NCI-H1092 (cell line): ENCODE measurements at places on chromosomes 7 and 10.

GRCh38 chr10:52187521-52188258, 126.4 kb upstream of the DKK1 start:
- DNase-seq, result no peak

- DNase-seq, result no peak
Observed at GRCh38 chr7:4794591-4795350, 19.3 kb downstream of the AP5Z1 start.

DNA sequence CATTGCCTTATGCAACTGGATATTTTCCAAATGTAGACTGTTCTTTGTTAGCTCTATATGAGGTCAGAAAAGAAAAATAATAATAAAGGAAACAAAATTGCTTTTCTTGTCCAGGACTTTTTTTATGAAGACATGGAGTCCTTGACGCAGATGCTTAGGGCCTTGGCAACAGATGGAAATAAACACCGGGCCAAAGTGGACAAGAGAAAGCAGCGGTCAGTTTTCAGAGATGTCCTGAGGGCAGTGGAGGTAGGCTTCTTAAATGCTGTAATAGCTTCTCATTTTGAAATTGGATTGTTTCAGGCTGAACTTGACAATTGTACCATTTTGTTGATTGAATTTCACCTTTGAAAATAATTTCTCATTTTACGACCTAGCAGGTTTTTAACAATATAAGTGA, 12.9 kb upstream of the LSMEM1 start:
- DNase-seq, result no peak

- DNase-seq, result no peak
Observed at GRCh38 chr7:90933041-90933440, 331.2 kb upstream of the FZD1 start.

DNA sequence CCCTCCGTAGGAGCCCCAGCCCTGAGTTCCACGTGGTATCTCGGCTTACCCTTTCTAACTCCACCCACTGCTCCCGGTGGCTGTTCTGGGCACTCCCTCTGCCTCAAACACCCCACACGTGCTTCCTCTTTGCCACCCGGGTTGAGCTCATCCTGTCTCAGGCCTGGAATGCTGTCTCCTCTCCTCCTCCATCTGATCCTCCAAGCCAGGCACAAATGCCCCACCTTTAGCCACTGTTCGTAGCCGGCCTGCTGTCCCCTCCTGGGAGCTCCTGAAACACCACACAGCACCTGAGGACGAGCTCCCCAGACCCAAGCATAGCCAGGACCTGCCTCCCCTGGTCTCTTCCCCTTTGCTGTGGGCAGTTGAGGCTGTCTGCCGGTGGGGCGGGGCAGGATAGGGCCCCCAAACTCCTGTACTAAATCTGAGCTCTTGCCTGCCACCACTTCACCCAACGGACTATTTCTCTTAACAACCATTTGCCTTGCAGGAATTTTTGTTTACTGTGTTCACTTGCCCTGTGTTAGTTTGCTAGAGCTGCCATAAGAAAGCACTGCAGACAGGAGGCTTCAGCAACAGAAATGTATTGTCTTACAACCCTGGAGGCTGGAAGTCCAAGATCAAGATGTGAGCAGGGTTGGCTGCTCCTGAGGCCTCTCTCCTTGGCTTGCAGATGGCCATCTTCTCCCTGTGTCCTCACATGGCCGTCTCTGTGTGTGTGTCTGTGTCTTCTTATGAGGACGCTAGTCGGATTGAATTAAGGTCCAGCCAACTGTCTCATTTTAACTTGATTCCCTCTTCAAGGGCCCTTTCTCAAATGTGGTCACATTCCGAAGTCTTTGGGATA, 58.3 kb upstream of the SHH start:
- DNase-seq, result no peak

DNA sequence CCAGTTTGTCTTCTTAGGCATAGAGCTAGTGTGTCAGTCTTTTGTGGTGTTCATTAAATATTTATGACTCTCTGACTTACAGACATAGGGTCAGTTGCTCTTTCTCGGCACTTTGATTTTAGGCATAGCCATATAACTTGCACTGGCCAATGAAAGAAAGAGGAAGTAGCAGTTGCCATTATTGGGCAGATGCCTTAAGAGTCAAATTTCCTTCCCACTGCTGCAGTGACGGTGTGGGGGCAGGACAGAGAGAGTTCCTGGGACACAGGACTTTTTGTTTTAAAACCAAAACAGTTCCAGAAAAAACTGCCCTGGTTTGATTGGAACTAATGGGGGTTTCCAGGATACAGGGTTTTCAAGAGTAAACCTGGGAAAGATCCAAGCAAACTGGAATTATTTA, 60.2 kb upstream of the PHF14 start:
- DNase-seq, result no peak

GRCh38 chr7:86814661-86815379, 171.1 kb downstream of the GRM3 start:
- DNase-seq, result peak; percentile 47

DNA sequence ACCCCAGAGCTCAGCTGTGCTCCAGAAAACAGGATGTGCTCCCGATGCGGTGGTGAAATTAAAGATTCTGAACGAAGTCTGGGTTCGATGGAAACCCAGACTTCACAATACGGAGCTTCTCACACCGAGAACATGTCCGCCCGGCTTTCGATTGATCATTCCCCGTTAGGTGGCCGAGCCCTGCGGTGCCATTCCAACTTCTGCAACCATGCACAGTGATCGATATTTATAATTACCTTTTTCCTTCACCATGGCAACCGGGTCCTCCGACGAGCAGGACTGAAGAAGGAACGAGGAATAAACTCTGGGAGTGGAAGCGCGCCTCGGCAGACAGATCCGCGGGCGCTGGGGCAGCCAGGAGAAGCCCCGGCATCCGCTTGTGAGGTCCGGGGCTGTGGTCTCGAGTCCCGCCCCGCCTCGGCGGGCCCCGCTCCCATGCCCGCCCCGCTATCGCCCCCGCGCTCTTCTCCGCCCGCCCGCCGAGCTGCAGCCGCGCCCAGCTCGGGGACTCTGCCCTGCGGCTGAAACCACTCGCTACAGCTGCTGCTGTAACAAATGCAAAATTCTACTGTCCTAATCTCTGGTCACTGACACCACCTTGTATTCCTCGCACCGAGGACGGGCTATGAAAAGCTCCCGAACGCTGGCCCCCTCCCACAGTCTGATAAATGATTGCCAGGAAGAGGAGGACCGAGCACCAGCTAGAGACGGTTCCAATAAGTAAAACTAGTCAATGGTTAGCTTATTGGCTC, 26.2 kb downstream of the ABLIM1 start:
- no peak for DNase-seq
